ENCODE measurements at places on chromosomes 7 and 10. TPM values are rescaled to one million over a fixed set of nuclear protein-coding genes. Genes with fewer than 3 reads are reported as not detected.

GRCh38 chr7:69598487-69599285 is 411 bp downstream of the AUTS2 start:
- no peak for DNase-seq

IMPDH1 gene
- 47.9 TPM for total RNA-seq

- no peak for DNase-seq
Measured at GRCh38 chr7:120055300-120055699, 217.7 kb upstream of the KCND2 start.

DNA sequence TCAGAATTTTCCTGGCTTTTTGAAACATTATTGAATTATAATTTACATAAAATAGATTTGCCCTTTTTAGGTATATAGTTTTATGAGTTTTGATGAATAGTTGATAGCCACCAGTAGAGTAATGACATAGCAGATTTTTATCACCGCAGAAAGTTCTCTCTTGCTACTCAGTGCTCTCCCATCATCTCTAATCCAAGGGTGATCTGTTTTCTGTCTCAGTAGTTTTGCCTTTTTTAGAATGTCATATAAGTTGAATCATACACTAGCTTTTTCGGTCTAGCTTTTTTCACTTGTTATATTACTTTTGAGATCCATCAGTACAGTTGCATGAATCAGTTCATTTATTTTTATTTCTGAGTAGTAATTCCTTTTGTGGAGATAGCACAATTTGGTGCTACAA is 17.9 kb downstream of the RSBN1L start:
- DNase-seq, result no peak

MEIG1 gene
- total RNA-seq, result not detected

Measured in ovary (tissue), 10 donors.